ENCODE measurements at places on chromosomes 2 and 18. TPM values are rescaled to one million over a fixed set of nuclear protein-coding genes. Genes with fewer than 3 reads are reported as not detected.

GRCh38 chr2:97719362-97720155, 6.2 kb downstream of the ZAP70 start:
- H3K36me3 ChIP-seq, result no peaks in the 10 kb centered on the region
- DNase-seq, result no peak
- H3K4me1 ChIP-seq, result no peaks in the 10 kb centered on the region

GRCh38 chr18:2903006-2903405, 56.2 kb downstream of the EMILIN2 start:
- H3K4me3 ChIP-seq, result no peak overlapping the region
- peaks cover 61% of the 10 kb centered on the region for H3K4me1 ChIP-seq
- H3K27me3 ChIP-seq, result no peaks in the 10 kb centered on the region
- peak overlapping the region; percentile 74 for H3K27ac ChIP-seq
- no peak for DNase-seq

- H3K4me1 ChIP-seq, result peaks cover 9% of the 10 kb centered on the region
- H3K4me3 ChIP-seq, result no peak overlapping the region
- no peak overlapping the region for H3K27ac ChIP-seq
These were observed 202.7 kb downstream of the EIPR1 start for GRCh38 chr2:3174626-3175567.

GRCh38 chr18:27723168-27723567, 453.8 kb downstream of the CDH2 start:
- no peak overlapping the region for H3K27ac ChIP-seq
- H3K4me1 ChIP-seq, result no peaks in the 10 kb centered on the region
- H3K36me3 ChIP-seq, result no peaks in the 10 kb centered on the region
- H3K27me3 ChIP-seq, result no peaks in the 10 kb centered on the region
- no peak overlapping the region for H3K4me3 ChIP-seq

IHH gene
- not detected for total RNA-seq

GRCh38 chr2:145323512-145323911, 803.6 kb upstream of the ZEB2 start:
- H3K4me1 ChIP-seq, result no peaks in the 10 kb centered on the region
- H3K4me3 ChIP-seq, result no peak overlapping the region
- no peak overlapping the region for H3K27ac ChIP-seq
- H3K27me3 ChIP-seq, result no peaks in the 10 kb centered on the region
- DNase-seq, result no peak

DNA sequence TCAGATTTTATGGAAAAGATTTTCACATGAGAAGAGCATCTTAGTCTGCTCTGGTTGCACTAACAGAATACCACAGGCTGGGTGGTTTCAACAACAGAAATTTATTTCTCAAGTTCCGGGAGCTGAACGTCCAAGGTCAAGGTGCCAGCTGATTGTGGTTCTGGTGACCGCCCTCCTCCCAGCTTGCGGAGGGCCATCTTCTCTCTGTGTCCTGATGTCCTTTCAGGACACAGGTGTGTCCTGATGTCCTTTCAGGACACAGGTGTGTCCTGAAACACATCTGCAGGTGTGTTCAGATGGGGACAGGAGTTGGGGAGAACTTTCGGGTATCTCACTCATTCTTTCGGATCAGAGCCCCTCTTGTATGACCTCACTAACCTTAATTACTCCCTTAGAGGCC, 374.9 kb downstream of the SOX11 start:
- H3K27me3 ChIP-seq, result no peaks in the 10 kb centered on the region
- H3K36me3 ChIP-seq, result no peaks in the 10 kb centered on the region
- DNase-seq, result no peak
- no peak overlapping the region for H3K27ac ChIP-seq

DNA sequence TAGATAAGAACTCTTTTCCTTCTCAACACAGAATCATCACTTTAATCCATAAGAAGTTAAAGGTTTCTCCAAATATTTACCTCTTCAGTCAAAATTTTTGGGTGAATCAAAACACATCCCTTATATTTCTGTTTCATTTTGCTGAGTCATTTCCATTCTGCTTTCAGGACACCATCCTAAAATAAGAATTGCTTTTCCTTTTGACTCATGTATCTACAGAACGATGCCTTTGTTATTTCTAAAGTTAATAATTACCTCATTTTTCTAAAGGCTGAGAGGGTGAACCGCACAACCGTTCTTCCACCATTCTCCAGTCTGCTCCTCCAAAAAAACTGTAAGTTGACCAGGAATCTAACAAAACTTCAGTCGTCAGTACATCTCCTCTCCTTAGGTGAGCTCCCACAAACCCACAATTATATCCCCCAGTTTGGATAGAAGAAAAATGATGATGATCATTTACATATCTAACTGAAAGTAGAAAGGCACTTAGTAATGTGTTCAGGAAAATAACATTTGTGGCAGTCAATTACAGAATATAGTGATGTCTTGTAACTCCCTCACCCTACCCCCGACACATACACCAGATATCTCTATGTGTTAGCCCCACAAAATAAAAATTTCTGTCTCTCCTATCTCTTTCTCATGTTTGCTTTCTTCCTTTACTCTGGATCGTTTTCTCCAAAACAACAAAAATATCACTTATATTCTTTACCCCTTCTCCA, 162.5 kb downstream of the RAD51AP2 start:
- no peaks in the 10 kb centered on the region for H3K36me3 ChIP-seq
- H3K27ac ChIP-seq, result no peak overlapping the region
- no peaks in the 10 kb centered on the region for H3K27me3 ChIP-seq
- no peaks in the 10 kb centered on the region for H3K4me1 ChIP-seq
